NCI-H2171 treated with DMSO at 0.1 percent for 48 hours (cell line): ENCODE measurements at places on chromosomes 4 and X.

DNA sequence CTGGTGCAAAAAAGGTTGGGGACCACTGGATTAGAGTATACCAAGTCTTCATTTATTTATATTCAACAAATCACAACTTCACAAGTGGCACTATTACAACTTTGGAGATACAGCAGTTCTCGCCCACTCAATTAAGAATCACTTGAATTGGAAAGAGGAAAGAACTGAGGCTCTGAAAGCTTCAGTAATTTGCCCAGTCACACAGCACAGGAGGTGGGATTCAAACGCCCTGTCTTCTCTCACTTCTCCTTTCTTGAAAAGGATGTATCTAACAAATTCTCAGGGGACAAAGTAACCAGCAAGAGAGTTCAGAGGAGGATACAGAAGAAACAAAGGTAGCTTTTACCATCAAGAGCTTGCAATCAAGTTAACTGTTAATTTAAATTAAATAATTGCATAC, 12.4 kb downstream of the SMIM14 start:
- no peak for DNase-seq

DNA sequence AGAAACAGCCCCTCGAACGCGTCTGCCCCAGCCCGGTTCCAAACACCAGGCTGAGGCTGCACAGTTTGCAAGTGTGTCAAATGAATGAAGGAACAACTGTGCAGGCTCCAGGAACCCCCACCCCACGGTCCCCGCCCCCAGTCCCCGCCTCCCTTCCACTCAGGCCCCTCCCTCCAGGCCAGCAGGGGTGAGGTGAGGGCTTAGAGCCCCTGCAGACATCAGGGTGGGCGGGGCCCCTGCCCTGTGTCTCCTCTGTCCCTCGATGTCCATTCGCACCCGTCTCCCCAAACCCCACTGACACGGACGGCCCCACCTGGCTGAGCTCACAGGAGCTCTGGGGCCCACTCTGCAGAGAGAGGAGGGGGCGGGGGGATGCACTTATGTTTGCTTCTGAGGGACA, 28.5 kb downstream of the TACC3 start:
- DNase-seq = no peak

DNA sequence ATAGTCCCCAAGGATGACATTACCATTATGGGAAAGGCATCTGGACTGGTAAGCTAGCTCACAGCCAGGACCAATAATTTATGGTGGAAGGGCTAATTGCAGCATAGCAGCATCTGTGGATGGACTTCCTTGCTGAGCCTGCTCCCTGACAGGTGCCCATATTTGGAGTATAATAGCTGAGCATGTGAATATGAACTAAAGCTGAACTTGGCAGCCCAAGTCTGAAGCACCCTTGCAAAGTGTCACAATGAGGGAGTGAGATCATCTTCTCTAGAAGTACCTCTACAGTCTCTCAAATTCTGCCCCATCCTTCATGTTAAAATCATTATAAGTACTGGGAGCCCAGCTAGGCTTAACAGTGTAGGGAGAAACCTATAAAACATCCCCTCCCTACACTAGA, 128.2 kb upstream of the INPP4B start:
- no peak for DNase-seq

- DNase-seq = peak; percentile 76
Measured at GRCh38 chrX:154373340-154374306, 811 bp downstream of the FLNA start.

DNA sequence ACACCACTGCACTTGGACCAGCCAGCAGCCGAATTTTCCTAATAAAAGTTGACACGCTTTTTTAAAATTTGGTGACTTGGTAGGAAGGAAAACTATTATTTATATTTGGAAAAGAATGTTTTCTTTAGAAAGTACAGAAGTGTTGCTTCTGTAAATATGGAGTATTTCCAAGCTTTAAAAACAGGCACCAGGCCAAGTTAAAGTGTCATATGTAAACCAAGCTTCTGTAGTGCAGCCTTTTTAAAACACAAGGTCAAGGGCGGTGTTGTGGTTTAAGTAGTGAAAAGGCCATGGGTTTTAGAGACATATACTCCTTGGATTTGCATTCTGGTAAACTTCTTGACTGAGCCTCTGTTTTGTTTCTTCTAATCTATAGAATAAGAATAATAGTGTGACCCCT, 62.7 kb downstream of the TRIM2 start:
- no peak for DNase-seq

DNA sequence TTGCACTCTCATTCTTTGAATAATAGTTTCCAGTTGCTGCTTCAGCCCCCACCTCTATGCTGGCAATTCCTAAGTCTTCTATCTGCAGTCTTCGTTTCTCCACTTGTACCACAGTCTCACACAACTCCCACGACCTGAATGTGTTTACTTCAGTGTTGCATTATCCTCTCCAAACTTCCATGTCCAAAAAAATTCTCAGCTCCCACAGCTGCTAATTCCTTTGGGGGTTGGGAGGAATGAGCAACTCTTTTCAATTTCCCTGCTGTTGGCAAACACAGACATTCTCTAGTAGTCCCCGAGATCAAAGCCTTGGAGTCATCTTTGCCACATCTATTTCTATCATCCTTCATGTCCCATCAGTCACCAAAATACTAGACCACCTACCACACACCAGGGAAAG, 14.4 kb upstream of the CDS1 start:
- DNase-seq = no peak

DNA sequence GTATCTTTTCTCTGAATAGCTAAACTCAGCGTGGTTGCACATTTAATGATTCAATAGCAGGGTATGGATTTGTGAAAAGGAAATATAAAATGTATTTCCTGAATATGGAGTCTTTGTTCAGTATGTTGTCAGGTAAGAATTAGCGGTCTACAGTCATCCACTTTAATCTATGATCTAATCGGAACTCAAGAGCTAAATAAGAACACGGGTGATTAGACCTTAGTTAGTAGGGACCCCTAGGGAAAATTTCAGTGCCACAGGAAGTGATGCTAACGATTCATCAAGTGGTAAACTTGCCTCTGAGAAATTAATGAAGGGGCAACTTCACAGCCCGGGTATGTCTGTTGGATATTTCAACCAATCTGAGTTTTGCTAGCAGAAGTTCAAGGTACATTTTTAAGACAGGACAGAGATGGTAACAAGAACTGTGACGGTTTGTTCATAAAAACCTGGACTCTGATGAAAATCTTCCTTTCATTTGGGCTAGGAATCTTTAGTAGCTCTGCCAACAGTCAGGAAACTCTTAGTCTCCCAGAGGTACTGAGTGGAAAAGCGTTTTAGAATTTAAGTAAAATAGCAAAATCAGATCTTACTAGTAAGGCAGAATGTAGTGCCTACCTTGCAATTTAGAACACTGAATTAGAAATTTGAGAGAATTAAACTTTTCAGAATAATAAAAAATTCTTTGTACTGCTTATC, 47.1 kb downstream of the PCDH7 start:
- DNase-seq = no peak
